Spinal cord (tissue), 10 donors: ENCODE measurements at places on chromosomes 3 and 15.

- no peak for DNase-seq
Observed at GRCh38 chr3:65928110-65928509, 110.6 kb downstream of the MAGI1 start.

DNA sequence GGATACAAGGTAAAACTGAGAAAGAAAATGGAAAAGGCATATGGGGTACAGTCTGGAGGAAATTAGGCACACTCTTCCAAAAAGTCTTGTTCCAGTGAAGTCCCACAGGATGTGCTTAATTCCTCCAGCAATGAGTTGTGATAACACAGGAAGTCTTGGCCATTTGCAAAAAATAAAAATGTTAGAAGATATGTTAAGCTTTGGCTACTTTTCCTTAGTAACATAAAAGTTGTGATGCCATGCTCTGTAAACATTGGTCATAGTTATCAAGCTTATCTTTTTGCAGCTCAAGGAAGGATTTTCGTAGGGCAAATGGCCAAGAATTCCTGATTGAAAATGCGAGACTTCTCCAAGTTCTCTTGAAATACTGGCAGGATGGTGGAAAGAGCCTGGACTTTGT, 26.4 kb downstream of the LNP1 start:
- no peak for DNase-seq

- no peak for DNase-seq
Observed at GRCh38 chr3:143358155-143358792, 238.7 kb downstream of the CHST2 start.

- no peak for DNase-seq
Observed at GRCh38 chr3:88478460-88478859, 328.7 kb downstream of the C3orf38 start.
